ENCODE measurements at places on chromosomes 13 and 19.
A peak's percentile ranks its signal among the peaks of the same experiment; 100 is the strongest.

DNA sequence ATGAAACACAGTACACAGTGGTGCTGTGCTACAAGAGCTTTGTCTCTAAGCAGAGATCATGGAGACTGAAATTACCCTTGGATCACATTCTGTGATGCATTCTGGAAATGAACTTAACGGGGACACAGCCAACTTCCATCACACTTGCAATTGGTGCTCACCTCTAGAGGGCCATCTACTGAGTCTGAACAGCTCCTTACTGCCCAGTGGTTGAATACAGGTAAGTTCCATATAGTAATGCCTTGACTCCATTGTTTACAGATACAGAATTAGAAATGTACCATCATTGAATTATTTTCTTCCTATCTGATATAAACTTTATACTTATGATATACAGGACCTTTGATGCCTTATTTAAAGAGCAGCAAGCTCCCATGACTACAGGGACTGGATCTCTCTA lies 686.4 kb downstream of the PCDH9 start:
- no peak for DNase-seq

- DNase-seq, result no peak
Measured at GRCh38 chr13:90577726-90578125, 769.8 kb upstream of the MIR17HG start.

DNA sequence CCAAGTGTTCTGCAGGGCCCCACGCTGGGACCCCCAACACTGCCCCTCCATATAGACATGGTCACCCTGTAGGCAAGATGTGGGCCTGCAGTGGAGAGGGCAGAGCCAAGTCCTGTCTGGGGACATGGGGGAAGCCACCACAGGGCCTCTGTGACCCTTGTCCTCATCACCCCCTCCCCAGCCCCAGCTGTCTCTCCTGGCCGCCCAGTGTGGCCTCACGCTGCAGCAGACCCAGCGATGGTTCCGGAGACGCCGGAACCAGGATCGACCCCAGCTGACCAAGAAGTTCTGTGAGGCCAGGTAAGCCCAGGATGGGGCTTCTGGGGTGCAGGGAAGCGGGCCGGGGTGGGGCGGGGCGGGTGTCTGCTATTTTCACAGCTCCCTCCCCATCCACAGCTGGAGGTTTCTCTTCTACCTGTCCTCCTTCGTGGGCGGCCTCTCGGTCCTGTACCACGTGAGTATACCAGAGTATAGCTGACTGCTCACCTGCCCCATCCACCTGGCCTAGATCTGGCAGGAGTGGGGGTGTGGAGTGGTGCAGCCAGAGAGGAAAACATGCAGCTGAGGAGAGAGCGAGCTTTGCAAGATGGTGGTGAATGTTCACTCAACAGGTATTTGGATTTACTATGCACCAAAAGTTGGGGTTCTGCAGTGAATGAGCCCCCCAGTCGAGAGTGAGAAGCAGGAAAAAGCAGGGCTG lies 46.4 kb downstream of the CERS4 start:
- DNase-seq, result no peak

DNA sequence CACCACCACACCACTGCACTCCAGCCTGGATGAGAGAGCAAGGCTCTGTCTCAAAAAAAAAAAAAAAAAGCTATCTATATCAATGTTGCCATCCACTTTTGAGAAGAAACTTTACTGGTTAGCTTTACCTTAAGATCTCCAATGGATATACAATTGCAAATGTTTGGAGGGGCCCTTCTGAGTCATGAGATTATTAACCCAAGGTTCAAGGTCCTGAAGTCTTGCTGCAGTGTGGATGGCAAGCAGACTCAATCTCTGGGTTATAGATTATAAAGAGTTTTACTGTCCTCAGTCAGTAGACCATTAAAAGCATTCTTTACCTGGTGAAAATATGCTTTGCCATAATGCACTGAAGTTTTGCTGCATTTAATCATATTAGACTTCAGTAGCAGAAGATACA lies 3.7 kb upstream of the ZNF431 start:
- no peak for DNase-seq

GRCh38 chr19:51810223-51810622 lies 15.3 kb downstream of the FPR3 start:
- peak; percentile 71 for DNase-seq

DNA sequence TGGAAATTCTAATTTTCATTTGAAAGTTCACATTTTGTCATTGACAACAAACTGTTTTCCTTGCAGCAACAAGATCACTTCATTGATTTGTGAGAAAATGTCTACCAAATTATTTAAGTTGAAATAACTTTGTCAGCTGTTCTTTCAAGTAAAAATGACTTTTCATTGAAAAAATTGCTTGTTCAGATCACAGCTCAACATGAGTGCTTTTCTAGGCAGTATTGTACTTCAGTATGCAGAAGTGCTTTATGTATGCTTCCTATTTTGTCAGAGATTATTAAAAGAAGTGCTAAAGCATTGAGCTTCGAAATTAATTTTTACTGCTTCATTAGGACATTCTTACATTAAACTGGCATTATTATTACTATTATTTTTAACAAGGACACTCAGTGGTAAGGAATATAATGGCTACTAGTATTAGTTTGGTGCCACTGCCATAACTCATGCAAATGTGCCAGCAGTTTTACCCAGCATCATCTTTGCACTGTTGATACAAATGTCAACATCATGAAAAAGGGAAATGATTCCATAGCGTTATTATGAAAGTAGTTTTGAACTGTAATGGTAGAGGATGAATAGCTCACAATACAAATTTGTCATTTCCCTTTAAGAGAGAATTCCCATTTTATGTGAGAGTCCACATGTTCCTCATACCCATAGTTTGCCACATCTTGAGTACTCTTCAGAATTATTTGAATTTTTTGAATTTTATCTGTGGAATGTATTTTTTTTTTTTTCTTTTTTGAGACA lies 2.6 kb downstream of the BRCA2 start:
- no peak for DNase-seq

- DNase-seq, result no peak
Measured at GRCh38 chr13:74476365-74476764, 342.2 kb upstream of the KLF12 start.

GRCh38 chr13:51761643-51762350 lies 42.2 kb downstream of the DHRS12 start:
- peak; percentile 4 for DNase-seq

Data from PC-3 (cell line).